ENCODE measurements at places on chromosomes 6 and 20.

- no peak for DNase-seq
These were observed 6.3 kb downstream of the BCAS1 start for GRCh38 chr20:54063992-54064676.

- DNase-seq = no peak
These were observed 8.4 kb upstream of the ULBP2 start for GRCh38 chr6:149933461-149933860.

- DNase-seq = no peak
These were observed 2.5 kb downstream of the HINT3 start for GRCh38 chr6:125959041-125959440.

DNA sequence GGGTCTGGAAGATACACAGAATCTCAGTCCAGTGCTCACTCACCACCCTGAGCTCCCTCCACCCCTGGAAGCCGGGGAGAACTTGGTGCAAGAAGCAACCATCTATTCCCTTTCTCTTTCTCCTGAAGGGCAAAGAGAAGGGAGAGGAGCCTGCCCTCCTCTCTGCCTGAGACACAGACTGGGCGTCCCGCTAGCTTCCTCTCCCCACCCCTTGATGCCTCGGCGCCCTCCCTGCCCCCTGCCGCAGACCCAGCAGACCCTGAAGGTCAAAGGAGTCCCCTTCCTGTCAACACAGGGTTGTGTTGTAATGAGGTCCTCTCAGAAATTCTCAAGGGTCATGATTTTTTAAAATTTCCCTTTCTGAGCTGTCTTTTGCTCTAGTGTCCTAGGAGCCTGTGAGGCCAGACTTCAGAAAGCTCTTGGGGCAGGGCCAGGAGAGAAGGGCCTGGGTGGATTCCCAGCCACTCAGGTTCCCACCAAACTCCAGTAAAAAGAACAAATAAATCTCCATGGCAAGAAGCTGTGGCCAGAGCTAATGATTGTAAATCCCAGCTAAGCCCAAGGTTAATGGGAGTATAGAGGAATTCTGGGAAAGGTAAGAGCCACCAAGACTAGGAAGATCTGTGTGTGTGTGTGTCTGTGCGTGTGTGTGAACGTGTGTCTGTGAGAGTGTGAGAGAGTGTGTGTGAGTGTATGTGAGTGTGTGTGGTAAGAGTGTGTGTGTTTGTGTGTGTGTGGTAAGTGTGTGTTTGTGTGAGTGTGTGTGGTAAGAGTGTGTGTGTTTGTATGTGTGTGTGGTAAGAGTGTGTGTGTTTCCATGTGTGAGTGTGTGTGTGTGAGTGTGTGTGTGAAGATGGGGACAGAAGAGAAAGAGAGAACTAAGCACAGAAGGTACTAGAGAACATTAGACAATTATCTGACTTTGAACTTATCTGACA is 1.1 kb upstream of the JPH2 start:
- peak; percentile 73 for DNase-seq

- peak; percentile 94 for DNase-seq
These were observed 19.1 kb downstream of the TGM3 start for GRCh38 chr20:2314759-2315439.

DNA sequence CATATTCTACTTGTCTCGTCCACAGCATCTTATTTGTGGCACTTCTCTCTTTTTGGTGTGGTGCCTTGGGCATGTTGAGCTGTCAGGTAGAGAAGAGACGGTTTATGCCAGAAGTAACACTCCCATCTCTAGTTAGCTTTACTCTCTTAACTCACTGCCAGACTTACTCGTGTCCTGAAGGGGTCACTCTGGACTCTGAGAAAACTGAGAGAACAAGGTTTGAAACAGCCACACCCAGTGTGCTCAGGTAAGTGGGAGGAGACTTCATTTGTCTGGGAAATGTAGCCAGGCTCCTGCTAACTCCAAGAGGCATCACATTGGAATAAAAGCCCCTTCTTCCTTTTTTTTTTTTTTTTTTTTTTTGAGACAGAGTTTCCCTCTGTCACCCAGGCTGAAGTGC is 360.8 kb downstream of the QKI start:
- no peak for DNase-seq

DNA sequence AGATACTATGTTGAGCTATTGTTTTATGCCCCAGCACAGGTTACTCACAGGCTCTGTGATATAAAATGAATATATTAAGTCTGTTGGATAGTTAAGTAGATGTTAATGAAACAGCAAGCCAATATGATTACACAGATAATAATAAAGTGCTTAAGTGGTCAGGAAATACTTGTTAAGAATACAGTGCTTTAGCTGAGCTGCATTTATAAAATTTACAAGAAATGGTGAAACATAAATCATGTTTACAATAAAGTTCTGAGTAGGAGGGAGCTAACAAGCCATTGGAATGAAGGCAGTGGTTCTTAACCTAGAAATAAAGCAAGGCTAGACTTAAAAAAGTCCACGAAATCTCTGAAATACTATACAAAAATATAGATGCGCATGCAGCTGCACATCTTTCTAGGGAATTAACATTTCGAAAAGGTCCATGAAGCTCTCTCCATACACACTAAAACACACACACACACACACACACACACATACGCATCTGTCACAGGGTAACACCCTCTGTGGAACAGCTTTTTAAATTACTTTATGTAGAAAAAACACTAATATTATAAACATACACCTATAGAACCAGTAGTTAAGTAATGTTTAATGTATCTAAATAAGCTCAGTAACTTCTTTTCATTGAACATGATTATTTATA is 87.3 kb downstream of the COL9A1 start:
- DNase-seq = no peak

DNA sequence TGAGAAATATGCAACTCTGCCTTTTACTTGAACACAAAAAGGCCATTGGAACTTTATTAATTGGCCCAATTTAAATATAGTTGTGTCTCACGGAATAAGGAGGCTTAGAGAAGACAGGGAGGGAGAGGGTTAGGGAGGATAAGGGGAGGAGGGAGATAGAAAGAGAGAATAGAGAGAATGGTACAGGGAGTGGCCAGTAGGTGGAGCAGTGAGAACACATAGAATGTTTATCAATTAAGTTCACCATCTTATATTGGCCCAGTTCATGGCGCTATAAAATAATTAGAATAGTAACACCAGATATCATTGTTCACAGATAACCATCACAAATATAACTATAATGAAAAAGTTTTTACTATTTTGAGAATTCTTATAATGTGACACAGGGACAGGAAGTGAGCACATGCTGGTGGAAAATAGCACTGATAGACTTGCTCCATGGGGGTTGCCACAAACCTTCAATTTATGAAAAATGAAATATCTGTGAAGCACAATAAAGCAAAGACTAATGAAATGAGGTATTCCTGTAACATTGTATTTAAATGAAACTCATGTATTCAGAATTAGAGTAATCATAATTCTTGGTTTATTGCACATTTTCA is 374.1 kb upstream of the MANEA start:
- no peak for DNase-seq

- DNase-seq = no peak
These were observed 71.2 kb downstream of the ASXL1 start for GRCh38 chr20:32429343-32429742.

DNA sequence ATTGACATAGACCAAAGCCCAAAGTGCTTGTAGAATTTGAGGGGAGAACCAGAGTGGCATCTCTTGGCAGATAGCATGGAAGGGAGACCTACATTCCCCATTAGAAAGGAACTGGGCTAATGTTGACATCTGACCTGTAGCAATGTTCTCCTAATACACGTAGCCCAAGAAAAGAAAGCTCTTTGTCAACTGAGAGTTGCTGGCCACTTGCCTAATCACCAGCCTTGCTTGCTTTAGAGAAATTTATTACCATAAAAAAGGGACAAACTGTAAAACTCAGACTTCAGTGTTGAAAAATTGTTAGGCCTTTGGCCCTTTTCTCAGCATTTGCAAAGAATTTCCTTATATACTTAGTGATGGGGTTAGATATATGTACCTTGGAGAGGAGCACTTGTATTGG is 777.5 kb downstream of the MAFB start:
- no peak for DNase-seq

- DNase-seq = no peak
These were observed 128.7 kb downstream of the NFATC2 start for GRCh38 chr20:51413857-51414256.

DNA sequence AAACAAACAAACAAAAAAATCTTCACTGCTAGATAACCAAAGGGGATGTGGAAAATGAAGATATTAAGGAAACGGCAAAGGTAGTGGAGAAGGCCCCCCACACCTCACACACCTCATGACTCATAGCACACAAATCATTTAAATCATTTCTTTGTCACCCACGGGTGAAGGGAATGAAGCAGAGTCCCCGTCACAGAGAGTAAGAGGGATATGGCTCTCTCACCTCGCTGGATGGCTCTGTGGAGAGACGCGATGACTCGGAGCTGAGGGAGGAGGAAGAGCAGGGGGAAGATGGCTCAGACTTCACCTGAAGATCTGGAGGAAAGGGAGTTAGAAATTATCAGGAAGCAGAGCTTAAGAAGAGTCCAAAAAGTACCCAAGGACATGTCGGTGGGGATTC is 1.2 kb downstream of the ATF6B start:
- no peak for DNase-seq

- no peak for DNase-seq
These were observed 76.7 kb downstream of the GPR6 start for GRCh38 chr6:110054664-110055386.

DNA sequence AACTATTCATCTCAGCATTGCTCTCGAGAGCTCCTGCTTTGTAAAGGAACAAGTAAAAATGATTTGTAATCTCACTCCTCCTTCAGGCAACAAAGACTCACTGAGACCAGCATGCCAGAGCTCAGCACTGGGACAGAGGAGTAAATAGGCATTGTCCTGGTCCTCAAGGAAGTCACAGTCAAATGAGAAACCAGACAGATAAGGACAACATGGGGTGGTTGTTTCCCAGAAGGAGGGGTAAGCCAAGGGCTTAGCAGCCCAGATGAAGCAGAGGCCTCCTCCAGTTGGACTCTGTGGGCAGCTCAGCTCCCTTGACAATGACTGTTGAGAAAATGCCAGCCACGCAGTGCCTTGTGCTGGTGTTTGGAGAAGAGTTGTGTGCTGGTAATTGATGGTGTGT is 425.7 kb upstream of the CHD6 start:
- no peak for DNase-seq

DNA sequence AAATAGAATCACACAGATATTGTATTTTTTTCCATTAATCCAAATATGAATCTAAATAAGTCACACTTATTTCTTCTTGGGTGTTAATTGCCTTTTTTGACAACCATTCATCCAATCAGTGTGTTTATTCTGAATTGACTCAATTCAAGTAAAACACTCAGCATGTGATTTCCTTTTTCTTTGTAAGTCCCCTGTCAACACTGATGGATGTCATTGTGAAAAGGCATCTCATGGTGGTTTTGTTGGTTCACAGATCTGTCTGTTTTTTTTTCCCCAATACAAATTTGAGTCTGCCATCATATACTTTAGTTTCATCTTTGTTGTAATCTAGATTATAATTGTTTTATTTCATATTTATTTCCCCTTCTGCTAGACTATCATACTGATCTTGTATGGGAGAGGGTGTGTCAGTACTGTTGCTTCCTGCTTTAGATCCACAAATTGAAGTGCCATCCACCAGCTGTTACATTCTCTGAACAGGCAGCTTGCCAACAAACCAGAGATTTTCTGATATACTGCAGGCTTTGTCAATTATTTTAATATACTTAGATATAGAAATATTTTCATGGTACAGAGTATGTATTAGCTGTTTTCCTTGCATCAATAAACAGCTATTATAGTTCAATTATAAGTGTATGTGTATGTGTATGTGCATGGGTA is 64.2 kb upstream of the FLRT3 start:
- no peak for DNase-seq

DNA sequence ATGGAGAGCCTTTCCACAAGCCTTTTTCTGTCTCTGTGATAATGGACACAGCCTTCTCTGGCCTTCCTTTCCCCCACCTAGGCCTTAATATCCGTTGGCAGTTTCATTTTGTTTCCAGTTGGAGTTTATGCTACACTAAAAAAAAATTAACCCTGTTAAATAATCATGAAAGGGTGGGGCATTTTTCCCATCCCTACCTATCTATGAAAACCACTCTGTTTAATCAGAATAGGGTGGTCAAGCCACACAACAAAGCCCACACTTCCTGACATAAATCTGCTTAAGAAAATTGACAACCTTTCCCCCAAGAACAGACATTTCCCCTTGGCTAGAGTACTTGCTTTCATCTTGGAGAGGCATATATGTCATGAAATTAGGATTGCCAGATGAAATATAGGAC is 14.2 kb downstream of the TXLNB start:
- DNase-seq = no peak

GRCh38 chr20:51567622-51568021 is 25.1 kb upstream of the NFATC2 start:
- DNase-seq = no peak

GRCh38 chr6:134750669-134751068 is 199.2 kb downstream of the ALDH8A1 start:
- peak; percentile 33 for DNase-seq

GRCh38 chr6:55180258-55180657 is 5.9 kb downstream of the HCRTR2 start:
- no peak for DNase-seq

GRCh38 chr6:36615018-36615761 is 21.0 kb downstream of the SRSF3 start:
- no peak for DNase-seq

DNA sequence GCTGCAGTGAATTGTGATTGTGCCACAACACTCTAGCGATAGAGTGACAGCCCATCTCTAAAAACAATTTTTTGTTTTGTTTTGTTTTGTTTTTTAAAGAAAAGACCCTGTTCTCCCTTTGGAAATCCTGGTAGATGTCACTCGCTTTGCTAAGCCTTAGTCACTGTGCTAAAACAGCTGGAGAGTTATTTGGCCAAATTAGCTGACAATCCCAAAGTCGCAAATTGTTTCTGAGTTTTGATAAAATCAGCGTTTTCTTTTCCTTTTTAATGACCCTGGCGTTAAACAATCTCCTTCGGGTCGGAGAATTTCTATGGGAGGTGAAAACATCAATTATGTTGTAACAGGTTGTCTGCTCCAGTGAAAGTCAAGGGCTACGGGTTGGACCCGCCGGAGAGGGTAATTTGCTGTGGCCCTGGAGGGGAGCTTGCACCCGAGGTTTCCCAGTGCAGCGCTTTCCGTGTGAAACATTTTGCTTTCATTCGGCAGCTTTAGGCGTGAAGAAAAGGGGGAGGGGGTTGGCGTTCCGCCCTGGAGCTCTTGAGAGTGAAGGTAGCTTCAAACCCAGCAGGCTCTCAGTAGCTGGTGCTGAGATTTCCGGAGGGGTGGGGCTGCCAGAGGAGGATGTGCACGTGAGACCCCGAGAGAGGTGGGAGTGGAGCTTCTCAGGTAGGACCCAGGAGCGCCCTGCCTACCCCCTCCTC is 296.6 kb downstream of the PHACTR1 start:
- no peak for DNase-seq

- DNase-seq = no peak
These were observed 33.2 kb upstream of the OCSTAMP start for GRCh38 chr20:46583411-46584214.

- no peak for DNase-seq
These were observed 109.5 kb downstream of the MYLK4 start for GRCh38 chr6:2641044-2641725.
